ENCODE measurements at places on chromosomes 7 and 10.
A peak's percentile ranks its signal among the peaks of the same experiment; 100 is the strongest.

GRCh38 chr7:83072576-83073517, 89.8 kb downstream of the PCLO start:
- no peak for DNase-seq

DNA sequence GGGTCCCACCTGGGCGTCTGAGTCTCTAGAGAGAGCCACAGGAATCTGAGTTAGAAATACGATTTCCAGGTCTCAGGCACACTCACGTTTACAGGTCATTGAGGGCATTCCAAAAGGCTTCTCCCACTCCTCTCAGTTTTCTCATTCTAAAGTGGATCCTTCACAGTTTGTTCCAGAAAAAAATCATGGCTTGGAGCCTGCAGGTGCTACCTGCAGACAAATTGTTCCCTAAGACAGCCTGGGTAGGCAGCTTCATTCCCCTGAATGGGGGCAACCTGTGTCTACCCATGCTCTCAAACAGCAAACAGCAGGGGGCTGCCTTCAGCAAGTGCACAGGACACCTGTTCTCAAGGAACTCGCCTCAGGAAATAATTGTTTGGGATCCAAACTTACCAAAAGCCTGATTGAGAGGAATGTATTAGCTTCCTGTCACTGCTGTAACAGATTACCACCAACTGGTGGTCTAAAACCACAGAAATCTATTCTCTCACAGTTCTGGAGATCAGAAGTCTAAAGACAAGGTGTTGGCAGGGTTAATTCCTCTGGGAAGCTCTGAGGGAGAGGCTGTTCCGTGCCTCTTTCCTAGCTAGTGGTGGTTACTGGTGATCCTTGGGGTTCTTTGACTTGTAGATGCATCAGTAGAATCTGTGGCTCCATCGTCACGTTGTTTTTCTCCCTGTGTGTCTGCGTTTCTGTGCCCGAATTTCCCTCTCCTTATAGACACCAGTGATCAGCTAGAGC, 117.2 kb downstream of the RAB11FIP2 start:
- no peak for DNase-seq

DNA sequence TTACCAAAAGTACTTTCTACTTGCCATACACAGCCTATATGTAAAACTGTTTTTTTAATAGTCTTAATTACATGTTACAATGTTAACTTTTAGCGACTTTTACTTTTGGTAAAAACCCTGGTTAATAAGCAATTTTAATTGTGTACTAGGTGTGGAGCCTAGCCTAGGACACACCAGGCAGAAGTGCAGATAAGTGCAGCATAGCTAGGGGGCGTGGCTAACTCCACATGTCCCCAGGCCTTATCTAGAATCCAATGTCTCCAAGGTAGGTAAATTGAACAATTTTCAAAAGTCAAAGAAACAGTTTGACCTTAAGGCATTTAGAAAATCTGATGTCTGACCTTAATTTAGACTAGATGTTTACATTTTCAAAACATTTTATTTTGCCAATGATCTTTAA, 858.7 kb downstream of the CCSER2 start:
- DNase-seq = no peak

GRCh38 chr10:29790207-29790606, 155.4 kb upstream of the SVIL start:
- no peak for DNase-seq

DNA sequence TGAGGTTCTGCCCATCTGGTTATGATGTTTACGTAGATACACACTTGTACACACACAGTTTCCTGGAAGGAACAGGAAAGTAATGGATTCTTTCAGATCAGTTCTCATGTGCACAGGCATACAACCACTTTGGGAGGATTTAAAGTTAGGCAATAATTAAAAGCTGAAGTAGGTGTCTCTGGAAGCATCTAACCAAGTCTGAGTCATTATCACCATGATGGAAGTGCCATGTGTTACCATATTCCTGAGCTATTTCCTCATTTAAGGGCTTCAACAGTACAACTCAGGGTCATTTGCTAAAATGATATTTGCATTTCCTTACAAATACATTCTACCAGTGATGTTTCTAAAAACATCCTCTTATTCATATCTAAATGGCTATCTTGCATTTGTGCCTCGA, 41.4 kb upstream of the BET1 start:
- DNase-seq = no peak

DNA sequence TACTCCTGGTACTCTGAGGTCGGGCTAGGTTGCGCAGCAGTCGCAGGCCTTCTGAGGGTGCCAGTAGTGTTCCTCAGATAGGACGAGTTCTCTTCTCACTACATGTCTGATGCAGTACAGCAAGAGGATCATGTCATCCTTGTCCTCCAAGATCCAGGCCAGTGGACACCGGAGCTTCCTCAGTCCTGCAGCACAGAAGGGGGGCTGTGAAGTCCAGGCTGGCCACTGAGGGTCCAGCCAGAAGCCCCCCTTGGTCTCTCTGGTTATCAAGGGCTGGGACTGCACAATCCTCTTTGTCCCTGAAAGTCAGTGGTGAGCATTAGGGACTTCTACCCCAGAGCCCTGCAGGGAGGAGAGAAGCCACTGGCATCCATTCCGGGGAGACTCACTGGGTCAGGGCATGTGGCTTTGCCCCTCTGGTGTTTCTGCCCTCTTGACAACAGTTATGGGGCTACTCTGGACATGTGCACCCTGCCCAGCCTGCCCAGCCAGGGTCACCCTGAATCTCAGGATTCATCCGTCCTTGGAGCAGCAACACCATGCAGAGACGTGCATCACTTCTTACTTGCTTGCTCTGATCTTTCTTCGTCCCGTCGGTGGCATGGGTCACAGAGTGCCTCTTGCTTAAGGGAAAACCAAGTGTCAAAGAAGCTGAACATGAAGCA, 125.7 kb downstream of the ADCY1 start:
- DNase-seq = no peak

GRCh38 chr10:3786295-3787015, 1.4 kb upstream of the KLF6 start:
- DNase-seq = peak; percentile 51

Data from erythroblast (primary cell).